ENCODE measurements at places on chromosomes 12 and 14.

DNA sequence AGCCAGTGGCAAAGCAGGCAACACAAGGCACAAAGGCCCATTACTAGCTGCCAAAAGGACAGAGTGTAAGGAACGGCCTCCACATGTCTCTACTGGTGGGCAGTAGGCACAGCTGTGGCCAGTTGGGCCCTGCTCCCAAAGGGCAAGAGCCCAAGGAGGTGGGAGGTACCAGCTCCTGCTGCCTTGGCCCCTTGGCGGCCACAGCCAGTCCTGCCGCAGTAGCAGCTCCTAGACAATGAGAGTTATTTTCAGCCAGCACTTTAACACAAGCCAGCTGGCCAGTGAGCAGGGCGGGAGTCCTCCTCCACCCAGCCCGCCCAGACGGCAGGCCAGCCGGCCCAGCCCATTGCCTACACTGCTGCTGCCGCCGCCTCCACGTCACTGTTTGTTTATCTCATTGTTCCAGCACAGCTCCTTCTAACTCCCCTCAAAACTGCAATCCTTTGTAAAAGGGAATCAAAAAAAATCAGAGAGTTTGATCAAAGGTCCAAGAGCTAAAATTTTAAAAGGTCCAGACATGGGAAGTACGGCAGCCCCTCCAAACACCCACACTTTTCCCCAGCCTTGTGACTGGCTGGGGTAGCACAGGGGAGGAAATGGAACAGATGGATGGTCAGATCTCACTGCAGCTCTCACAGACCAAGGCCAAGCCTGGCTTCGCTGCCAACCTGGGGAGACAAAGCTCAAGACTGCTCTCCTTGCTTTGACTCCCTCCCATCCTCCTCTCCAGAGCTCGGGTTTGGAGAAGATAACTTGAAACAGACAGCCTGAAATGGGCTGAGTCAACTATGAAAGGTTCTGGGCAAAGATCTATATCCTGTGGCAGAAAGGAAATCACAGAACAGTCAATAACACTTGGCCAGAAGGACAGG, 33.5 kb downstream of the FMNL3 start:
- DNase-seq: no peak

GRCh38 chr14:76941544-76941943, 87.0 kb downstream of the IRF2BPL start:
- no peak for DNase-seq

DNA sequence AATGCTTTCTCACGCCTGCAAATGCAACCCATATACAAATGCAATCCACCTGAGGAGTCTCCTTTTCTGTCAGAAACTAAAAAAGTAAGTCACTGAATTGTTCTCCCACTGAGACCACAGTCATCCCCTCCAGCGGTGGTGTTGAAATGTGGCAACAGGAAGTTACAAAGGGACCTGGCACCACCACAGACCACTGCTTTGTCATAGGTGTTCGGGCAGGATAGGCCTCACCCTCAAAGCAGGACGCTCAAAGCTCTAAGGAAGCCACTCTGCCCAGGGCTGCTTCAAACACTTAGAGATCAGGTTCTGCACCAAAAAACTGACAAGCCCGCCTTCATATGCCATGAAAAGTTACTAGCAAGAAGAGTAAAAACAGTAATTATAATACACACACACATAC, 11.3 kb downstream of the PHLDA1 start:
- DNase-seq: peak; percentile 77

- DNase-seq: no peak
Measured at GRCh38 chr14:93745603-93746273, 42.5 kb downstream of the PRIMA1 start.

DNA sequence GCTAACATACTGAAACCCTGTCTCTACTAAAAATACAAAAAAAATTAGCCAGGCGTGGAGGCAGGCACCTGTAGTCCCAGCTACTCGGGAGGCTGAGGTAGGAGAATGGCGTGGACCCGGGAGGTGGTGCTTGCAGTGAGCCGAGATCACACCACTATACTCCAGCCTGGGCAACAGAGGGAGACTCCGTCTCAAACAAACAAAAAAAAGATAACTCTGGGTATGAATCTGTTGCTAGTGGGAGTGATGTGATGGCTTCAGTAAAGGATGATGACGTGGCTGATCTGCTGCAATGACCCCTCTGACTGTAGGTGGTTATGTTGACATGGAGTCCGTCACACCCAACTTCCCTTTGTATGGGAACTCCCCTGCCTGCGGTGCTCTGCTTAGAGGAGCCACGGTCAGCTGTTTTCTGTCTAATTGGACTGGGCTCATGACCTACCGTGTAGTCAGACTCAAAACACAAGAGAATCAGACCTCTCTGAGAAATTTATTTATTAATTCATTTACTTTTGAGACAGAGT, 59.1 kb upstream of the MED13L start:
- no peak for DNase-seq

DNA sequence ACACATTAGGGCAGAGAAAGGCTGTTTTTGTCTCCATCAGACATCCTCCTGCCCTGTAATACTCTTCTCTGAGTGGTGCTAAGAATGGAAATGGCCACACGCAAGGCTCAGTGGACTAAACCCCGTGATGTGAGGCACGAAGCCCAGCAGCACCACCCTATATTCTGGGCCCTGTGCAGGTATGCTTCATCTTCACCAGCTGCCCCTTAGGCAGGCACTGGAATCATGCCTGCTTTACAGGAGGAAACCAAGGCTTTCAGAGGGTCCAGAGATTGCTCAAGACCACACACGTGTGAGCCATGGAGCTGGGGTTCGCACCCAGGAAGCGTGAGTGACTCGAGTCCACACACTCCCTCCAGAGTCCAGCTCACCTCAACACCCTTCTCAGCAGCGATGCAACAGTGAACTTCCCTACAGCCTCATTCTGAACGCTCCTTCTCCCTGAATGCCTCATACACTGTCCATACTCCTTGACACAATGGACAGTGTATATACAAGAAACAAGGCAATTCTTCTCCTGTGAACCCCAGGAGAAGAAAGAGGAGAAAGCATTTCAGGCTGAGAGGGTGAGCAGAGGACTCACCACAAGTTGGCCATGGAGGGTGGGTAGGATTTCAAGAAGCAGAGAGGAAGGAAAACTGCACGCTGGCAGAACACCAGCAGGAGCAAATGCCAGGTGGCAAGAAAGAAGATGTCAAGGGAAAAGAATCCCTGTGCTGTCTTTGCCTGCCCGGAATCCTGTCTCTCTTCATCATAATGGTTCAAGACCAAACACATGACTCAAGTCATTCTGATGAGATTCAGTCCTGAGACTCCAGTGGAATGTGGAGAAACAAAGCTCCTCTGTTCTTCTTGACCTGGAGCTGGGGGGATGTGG, 39.1 kb downstream of the NT5DC3 start:
- DNase-seq: peak; percentile 68

GRCh38 chr14:31564194-31564593, 3.0 kb downstream of the NUBPL start:
- DNase-seq: no peak

GRCh38 chr14:90608929-90609341, 207.3 kb downstream of the TTC7B start:
- DNase-seq: no peak

GRCh38 chr14:24376448-24377070, 8.6 kb downstream of the NFATC4 start:
- no peak for DNase-seq

GRCh38 chr14:38930898-38931297, 172.1 kb downstream of the SEC23A start:
- no peak for DNase-seq

- no peak for DNase-seq
Measured at GRCh38 chr14:76736514-76736913, 24.8 kb upstream of the VASH1 start.

Data from RWPE2 (cell line).